ENCODE measurements at places on chromosomes 7 and 10.

GRCh38 chr7:28180031-28180363 lies 598 bp downstream of the JAZF1 start:
- DNase-seq: no peak

DNA sequence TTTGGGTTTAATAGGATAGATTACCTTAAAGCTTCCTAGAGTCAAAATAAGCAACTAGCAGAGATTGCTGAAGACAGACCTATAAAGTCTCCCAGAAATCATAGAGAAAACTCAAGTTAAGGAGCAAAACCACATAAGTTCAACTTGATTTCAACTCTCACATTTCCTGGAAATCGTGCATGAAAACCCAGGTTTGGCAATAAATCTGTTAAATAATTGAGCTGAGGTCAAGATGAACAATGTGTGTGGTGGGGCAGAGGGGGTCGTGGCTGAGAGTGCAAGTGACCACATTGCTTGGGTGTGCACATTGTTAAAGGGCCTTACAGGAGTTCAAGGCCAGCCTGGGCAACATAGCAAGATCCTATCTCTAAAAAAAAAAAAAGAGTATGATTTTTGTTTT lies 636.5 kb downstream of the GALNT17 start:
- no peak for DNase-seq

- no peak for DNase-seq
These were observed 21.3 kb upstream of the AGR2 start for GRCh38 chr7:16826060-16826459.

- no peak for DNase-seq
These were observed 49.8 kb upstream of the FAM171A1 start for GRCh38 chr10:15420858-15421257.

- DNase-seq: peak; percentile 45
These were observed 396.9 kb upstream of the NRP1 start for GRCh38 chr10:33731322-33731721.

DNA sequence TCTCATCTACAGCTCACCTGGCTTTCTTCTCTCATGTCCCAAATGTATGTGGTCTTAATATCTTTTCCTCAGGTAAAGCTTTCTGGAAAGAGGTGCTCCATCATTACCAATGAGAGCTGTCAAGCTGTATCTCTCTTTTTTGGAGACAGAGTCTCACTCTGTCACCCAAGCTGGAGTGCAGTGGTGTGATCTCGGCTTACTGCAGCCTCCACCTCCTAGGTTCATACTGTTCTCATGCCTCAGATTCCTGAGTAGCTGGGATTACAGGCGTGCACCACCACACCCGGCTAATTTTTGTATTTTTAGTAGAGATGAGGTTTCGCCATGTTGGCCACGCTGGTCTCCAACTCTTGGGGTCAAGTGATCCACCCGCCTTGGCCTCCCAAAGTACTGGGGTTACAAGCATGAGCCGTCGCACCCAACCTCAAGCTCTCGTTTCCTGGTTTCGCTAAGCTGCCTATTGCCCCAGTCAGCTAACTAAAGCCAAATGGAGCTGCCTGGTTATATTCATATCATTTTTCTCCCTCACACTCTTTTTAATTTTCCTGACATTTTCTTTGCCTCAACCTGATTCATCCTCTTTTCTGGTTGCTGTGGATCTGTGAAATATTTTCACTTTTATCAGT lies 60.5 kb downstream of the SUFU start:
- no peak for DNase-seq

- no peak for DNase-seq
These were observed 80.2 kb downstream of the VWDE start for GRCh38 chr7:12323415-12323814.

- DNase-seq: no peak
These were observed 32.1 kb upstream of the ADO start for GRCh38 chr10:62772186-62772974.
